ENCODE measurements at places on chromosomes 3 and 15. TPM values are rescaled to one million over a fixed set of nuclear protein-coding genes. Genes with fewer than 3 reads are reported as not detected.
A peak's percentile ranks its signal among the peaks of the same experiment; 100 is the strongest.

DNA sequence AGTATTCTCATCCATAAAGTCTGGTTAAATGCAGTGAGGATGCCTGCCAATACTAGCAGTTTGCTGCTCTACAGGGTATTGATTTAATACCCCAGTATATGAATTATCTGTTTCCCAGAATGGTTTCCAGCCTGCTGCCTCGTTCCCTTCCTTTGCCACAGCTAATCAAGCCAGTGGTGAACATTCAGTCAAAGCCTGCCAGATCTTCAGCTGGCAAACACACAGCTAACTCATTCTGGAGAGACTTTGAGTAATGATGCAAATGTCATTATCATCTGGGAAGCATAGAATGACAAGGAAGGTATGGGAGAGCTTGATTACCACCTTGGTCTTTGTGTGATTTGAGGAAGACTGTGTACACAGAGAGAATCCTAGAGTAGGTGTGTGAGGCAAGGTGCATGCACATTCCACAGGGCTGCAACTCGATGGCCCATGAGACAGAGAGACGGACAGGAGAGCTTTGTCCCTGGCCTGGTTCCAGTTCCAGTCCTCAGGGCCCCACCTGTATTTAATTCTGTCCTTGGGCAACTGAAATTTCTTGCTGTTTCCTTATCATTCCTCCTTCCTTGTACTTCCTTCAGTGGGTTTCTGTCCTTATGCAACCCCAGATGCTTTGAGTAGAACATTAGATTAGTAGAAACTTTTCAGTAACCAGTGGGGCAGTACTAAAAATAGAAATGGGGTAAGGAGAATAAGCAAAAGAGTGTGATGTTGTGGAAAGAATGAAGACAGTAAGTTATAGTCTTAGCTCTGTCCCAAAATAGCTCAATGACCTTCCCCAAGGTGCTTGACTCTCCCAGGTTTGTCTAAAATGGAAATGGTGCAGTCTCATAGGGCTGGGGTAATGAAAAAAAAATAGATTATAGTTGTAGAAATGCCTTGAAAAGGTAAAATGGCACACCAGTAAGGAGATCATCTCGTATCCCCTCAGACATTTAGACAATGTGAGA, 72.5 kb downstream of the MITF start:
- no peak for DNase-seq

GRCh38 chr3:130378677-130379191, 33.3 kb downstream of the COL6A5 start:
- no peak for DNase-seq

DNA sequence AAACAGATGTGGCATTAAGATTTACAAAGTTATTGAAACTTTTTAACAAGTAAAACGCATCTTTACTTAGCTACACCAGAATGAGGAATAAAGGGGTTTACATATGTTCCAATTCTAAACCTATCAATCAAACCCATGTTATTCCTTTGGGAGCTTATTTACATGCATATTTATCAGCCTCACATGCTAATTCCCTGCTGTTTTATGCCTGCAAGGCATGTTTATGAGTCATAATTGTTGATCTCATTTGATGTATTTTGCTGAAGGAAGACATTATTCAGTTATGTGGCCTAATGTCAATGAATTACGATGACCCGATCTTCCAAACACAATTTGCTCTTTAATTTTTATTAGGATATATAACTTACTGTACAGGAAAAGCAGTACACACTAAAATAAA, 272.9 kb downstream of the TBC1D5 start:
- no peak for DNase-seq

DNA sequence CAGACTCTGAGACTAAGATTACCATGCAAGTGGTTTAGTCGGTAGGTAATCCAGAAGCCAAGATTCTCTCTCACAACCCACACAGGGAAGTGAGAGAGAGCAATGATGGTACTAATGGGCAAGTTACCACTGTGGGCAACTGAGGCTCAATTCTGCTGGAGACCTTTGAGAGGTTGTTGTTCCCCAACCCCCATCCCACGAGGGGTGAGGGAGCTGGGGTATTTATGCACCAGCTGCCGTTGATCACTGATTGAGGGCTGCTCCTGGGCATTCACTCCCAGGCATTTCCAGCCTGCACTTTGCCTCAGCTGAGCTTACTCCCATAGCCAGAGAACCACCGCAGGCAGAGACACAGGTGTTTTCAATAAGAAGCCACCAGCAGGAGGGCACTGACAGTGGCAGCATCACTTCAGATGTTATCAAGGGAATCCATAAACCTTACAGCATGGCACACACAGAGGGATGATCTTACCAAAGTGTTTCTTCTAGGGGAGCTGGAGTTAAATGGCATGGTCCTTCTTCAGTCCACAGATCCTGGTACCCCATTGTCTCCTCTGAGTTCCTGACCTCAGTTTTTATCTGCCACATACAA, 15.0 kb upstream of the CCDC174 start:
- no peak for DNase-seq

DNA sequence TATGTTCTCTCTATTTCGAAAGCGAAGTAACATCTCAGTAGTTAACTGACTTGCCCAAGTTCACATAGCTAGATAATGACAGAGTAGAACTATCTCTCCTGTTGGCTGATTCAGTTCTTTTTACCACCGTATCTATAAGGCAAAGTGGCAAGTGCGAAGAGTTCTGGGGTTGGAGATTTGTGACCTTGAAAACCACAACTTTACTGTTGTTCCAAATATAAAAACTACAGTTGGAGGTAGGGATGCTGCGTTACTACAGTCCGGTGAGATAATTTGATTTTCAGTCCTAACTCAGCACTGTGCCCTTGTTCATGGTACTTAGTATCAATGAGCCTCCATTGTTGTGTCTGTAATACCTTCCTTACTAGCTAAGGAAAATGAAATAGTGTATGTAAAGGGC, 71.2 kb upstream of the GOLGA8B start:
- no peak for DNase-seq

The GPR171 gene
- not detected for total RNA-seq

- no peak for DNase-seq
Observed at GRCh38 chr15:85879334-85880163, 84.8 kb upstream of the KLHL25 start.

DNA sequence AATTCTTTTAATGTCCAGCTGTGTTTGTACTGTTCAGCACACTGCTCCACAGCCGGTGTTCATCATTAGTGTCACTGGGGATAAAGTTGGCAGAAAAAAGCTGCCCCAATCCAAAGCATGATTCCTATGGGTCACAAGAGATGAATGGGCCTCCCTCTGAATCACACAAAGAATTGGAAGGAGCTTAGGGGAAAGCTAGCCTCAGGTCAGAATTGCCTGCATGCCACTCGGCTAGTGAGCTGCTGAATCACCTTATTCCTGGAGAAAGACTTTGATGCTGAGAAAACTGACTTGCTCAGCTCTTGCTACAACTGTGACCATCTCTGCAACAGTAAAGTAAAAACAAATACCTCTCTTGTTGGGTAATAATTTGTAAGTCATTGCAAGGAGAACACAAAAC, 3.5 kb downstream of the CCK start:
- DNase-seq: no peak

DNA sequence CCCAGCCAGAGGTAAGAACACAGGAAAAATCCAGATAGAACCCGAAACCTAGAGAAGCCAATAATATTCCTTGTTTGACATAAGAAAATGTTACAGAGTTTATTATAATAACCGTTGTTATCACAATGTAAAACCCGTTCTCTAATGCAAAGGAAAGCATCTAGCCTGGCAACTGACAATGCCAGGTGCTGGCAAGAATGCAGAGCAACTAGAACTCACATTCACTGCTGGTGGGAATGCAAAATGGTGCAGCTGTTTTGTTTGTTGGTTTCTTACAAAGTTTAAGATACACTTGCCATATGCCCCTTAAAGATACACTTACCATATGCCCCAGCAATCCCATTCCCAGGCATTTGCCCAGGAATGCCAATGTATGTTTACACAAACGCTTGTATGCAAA, 23.4 kb downstream of the VPS39 start:
- no peak for DNase-seq

The IL17RE gene
- total RNA-seq: 1.5 TPM

DNA sequence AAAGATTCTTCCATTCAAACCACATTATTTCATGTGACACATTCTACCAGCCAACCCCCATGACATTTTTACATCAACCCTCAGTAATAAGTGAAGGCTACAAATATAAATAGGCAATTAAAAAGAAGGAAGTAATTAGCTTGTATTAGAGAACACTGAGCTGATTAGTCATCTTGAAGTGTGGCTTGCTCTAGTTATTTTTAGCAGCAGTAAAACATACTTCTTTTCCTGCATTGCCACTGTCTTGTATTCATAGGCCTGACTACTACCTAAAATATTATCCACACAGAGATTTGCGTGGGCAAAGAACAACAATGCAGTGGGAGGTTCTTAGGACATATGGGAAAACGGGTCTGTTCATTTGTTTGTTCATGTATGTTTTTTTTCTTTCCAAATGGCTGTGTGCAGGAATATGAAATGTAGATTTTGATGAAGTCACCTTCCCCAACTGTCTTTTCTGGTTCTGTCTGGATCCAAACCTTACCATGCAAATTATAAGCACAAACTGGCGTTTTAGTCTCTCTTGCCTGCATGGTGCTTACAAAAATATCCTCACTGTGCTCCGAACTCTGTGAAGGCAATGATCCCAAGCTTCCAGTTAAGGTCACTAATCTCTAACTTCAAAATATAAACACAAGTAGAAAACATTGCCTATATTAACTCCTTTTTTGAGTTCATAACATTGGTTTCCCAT, 31.5 kb upstream of the TM4SF4 start:
- DNase-seq: peak; percentile 77

DNA sequence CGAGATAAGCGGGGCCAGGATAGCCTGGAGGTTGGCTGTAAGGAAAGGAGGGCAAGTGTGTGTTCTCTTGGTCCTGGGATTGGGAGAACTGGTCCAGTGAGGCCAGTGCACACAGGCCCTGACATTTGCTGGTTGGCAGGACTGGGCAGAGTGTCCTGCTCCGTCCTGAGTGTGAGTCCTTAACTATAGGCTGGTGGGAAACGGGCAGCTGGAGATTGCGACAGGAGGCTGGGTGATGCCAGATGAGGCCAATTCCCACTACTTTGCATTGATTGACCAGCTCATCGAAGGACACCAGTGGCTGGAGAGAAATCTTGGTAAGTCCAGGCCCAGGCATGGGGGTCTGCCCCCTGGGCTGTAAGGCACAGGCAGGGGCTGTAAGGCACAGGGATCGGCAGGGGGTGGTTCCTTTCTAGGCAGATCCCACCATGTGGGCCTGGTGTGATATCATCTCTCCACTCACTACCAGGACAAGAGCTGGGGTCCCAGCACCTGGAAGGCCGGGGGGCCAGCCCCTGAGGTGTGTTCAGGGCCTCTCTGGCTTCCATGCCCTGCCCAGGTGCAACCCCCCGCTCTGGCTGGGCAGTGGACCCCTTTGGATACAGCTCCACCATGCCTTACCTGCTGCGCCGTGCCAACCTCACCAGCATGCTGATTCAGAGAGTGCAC, 3.2 kb downstream of the MAN2A2 start:
- DNase-seq: no peak

DNA sequence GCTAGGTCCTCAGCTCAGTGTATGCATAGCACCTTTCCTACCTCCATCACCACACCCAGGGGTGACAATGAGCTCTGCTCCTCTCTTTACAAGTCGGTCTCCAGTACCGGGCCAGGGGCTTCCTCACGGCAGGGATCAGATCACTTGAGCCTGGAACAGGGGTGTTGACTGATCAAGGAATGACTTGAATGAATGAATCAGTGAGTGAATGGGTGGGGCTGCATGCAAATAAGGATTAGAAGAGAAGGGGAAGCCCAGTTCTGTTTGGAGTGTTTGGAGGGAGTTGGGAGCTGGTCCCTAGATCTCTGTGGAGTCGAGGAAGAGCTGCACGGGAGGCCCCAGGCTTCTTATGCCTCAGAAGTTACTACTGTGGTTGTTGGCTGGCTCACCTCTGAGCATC, 87.0 kb downstream of the TMEM266 start:
- no peak for DNase-seq

DNA sequence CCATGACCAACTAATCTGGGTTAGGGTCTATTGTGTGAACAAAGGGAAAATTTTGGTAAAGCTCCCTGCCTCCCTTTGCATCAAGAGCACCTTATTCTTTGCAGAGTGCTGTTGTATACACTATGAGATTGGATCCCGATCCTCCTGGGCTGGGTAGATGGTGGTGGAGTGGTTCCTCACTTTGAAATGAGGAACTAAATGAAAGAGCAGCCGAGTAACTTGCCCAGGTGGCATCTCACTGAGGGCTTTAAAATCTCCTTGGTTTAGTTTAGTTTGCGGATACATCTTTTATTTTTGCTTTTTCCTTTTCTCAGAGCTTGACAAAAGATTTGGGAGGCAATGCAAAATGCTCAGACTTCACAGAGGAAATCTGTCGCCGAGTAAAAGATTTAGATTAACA, 19.4 kb downstream of the IDH3A start:
- no peak for DNase-seq

DNA sequence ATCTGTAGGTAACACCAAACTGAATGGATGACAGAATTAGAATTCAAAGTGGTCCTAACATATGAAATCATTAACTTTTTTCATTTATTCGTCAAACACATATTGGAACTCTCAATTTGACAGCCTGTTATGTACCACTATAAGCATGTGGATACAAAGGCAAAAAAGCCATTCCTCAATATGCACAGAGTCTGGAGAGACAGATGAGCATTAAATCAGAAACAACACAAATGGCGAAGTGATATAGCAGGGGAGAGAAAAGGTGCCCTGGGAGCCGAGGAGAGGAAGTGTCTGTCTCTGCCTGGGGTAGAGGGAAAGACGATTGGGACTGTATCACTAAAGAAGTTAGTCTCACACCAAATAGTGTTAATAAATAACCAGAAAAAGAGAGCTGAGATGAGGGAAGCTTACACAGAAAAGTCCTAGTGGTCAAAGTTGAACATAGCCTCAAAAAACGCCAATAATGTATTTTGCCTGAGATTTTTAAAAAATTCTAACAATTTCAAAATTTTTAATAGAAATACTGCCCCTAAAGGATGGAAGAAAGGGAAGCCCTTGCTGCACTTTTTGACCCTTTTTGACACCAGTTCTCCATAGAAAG, 417.5 kb downstream of the TUSC7 start:
- no peak for DNase-seq

- no peak for DNase-seq
Observed at GRCh38 chr15:90553248-90553745, 23.6 kb downstream of the CRTC3 start.

The ADAMTS7 gene
- 64.7 TPM for total RNA-seq

DNA sequence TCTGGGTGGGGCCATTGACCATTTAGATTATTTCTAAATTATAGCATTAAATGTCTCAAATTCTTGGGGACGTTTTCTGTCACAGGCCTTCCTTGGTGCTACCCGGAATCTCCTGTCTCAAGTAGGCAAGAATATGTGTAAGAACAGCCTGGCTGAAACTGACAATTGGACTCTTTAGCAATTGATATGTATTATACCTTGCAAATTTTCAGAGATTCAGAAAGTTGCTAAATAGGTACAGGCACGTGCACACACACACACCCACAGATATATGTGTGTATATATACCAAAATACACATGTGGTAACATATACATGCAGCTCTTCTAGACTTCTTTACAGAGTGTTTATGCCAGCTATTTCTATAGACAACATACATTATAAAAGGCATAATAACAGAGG, 213.2 kb upstream of the NR2E3 start:
- DNase-seq: no peak

GRCh38 chr3:116863822-116864589, 154.4 kb downstream of the TUSC7 start:
- peak; percentile 79 for DNase-seq
